ENCODE measurements at places on chromosomes 3 and 15.

GRCh38 chr3:129577366-129577765 is 29.1 kb downstream of the PLXND1 start:
- DNase-seq = no peak

DNA sequence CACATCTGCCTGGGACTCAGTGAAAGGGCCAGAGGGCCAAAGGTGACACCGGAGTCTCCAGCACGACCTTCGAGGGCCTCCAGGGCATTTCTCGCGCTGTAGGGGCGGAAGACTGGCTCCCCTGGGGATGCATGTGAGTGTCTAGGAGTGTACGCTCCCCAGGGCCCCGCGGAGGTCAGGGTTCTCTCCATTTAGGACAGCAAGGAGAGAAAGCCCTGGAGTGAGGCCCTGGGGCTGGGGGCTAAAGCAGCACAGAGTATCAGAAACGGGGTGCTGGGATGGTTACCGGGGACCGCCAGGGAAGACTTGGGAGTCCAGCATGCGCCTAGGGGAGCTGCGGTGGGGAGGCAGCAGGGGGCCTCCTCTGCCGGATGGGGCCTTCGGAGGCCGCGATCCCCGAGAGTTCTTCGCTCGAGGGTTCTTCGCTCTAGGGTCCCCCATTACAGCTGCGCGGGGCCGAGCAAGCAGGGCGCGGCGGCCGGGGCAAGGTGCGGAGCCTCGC is 595 bp upstream of the APBA2 start:
- no peak for DNase-seq

GRCh38 chr3:177168431-177168830 is 28.9 kb downstream of the TBL1XR1 start:
- DNase-seq = no peak

- no peak for DNase-seq
These were observed 2.7 kb downstream of the CCR1 start for GRCh38 chr3:46205286-46205960.

Measured in stimulated activated CD4-positive, alpha-beta T cell treated with anti-CD3 and anti-CD28 coated beads, Interleukin-4, amount 100 ng/mL, for 24 hours (primary cell).